ENCODE measurements at places on chromosomes 7 and 10.

- H3K36me3 ChIP-seq, result no peaks in the 10 kb centered on the region
- no peaks in the 10 kb centered on the region for H3K4me1 ChIP-seq
- H3K27ac ChIP-seq, result no peak overlapping the region
- H3K4me3 ChIP-seq, result no peak overlapping the region
- no peak for DNase-seq
- H3K27me3 ChIP-seq, result no peaks in the 10 kb centered on the region
Observed at GRCh38 chr10:123726836-123727235, 60.7 kb downstream of the GPR26 start.

GRCh38 chr7:130993671-130994365 lies 259.8 kb upstream of the KLF14 start:
- no peak overlapping the region for H3K27ac ChIP-seq
- peaks cover 9% of the 10 kb centered on the region for H3K4me1 ChIP-seq
- peaks cover 53% of the 10 kb centered on the region for H3K36me3 ChIP-seq

DNA sequence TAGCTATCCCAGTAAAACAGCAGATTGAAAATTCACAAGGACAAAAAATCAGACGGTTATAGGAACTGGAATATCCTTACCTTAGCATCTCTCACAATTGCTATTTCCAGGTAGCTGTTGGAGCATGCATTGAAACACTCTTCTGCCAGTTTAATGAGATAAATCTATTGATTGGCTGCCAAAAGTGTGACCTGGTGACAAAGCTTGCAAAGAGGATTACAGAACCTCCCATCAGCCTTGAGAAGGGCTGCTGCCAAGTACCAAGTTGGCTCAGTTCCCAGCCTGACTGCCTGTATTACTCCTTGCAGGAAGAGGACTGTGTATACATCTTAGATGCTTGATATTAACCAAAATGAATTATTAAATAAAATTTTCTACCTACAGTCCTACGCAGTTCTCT lies 5.1 kb downstream of the PRLHR start:
- peaks cover 8% of the 10 kb centered on the region for H3K4me1 ChIP-seq
- H3K27ac ChIP-seq, result no peak overlapping the region
- no peaks in the 10 kb centered on the region for H3K36me3 ChIP-seq
- peaks cover 34% of the 10 kb centered on the region for H3K27me3 ChIP-seq
- no peak overlapping the region for H3K4me3 ChIP-seq
- no peak for DNase-seq

DNA sequence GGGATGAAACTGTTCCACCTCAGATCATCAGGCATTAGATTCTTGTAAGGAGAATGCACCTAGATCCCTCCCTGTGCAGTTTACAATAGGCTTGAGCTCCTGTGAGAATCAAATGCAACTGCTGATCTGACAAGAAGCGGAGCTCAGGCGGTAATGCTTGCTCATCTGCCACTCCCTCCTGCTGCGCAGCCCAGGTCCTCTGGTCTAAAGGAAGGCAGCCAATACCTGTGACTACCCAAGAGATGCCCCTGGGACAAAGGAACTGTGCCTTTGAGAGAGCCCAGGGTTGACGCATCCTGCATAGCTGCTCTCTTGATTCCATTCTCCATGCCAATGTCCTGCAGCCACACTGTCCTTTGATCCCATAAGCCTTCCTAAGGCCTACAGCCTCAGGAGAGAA lies 73.1 kb downstream of the ADCYAP1R1 start:
- H3K4me3 ChIP-seq, result no peak overlapping the region

- H3K4me3 ChIP-seq, result no peak overlapping the region
- H3K4me1 ChIP-seq, result no peaks in the 10 kb centered on the region
- no peak overlapping the region for H3K27ac ChIP-seq
- H3K27me3 ChIP-seq, result no peaks in the 10 kb centered on the region
Observed at GRCh38 chr10:84012431-84012830, 126.9 kb upstream of the GHITM start.
